ENCODE measurements at places on chromosomes 4 and X.

DNA sequence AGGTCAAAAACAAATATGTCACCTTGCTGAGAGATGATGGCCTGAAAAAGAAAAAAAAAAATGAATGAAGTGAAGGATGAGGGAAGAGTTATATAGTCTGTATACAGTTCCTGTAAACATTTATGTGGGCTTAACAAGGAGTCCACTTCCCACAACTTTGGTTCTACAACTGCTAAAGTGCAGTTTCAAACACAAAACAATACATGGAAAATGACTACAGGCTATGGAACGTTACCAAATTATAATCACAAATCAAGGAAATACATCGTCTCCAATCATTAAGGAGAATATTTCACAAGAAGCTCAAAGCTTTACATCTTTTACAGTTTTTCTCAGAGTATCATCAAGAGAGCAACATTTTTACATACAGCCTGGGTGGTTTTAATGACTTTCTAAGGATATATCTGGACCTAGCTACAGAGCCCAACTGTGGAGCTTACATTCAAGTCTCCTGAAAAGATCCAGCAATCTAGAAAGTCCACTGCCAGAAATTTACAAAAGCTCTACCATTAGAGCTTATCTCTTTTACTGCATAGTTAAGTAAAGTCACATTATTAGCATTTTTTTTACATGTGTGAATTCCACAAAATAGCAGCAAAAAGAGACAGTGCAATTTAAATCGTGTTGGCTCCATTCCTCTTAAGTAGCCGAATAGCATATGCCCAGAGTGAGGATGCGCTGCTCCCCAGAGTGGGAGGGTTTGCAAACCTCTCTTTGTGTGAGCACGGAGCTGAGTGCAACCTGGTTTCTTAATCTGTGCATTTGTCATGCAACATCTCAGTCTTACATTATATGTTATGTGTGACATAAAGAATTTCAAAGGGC, 128.3 kb downstream of the MANBA start:
- DNase-seq: no peak

DNA sequence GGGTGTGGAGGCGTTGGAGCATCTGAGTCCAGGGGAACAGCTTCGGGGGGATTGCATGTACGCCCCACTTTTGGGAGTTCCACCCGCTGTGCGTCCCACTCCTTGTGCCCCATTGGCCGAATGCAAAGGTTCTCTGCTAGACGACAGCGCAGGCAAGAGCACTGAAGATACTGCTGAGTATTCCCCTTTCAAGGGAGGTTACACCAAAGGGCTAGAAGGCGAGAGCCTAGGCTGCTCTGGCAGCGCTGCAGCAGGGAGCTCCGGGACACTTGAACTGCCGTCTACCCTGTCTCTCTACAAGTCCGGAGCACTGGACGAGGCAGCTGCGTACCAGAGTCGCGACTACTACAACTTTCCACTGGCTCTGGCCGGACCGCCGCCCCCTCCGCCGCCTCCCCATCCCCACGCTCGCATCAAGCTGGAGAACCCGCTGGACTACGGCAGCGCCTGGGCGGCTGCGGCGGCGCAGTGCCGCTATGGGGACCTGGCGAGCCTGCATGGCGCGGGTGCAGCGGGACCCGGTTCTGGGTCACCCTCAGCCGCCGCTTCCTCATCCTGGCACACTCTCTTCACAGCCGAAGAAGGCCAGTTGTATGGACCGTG, 2.2 kb downstream of the AR start:
- DNase-seq: no peak

DNA sequence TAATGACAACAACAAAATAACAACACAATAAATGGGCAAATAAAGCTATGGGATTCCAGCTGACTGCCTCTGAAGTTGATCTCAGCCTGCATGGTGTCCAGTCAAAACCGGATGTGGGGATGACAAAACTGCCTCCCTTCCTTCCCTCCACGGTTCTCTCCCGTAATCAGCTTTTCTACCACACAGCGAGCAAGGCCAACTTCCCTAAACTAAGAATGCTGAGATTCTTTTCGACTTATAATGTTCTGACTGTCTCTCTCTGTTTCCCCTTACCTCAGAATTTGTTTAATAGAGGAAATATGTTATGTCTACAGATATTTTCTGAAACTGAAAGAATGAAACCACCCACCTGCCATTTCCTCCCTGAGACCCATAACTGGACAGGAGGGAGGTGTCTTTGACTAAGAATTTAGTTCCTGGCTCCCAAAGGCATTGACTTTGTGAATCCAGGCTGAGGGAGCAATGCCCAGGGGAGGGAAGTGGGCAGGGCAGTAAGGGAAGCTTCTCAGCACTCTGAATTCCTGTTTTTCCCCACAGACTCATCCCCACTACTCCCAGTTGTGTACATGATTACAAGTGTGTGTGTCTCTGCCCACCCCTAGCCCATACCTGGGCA, 1.0 kb upstream of the TLR1 start:
- peak; percentile 26 for DNase-seq

- no peak for DNase-seq
Measured at GRCh38 chr4:56871371-56871866, 36.3 kb upstream of the REST start.

- DNase-seq: no peak
Measured at GRCh38 chr4:121484633-121485032, 103.8 kb upstream of the QRFPR start.

- DNase-seq: no peak
Measured at GRCh38 chr4:173699841-173700475, 169.9 kb upstream of the HAND2 start.

DNA sequence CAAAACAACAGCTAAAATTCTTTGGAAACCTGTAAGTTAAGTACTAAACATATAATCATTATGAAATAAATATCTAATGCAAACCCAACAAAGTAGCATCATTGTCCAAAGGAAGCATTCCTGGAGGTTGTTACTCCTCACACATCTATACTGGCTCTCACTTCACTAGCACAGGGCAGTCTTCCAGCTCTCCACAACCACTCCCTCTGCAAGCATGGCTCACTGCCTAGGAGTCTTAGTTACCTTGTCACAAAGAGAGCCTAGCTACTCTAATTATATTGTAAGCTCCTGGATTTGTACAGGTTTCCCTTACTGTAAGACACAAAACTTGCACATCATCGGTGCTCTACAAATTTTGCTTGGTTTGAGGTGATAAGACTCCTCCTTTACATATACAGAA, 76.1 kb downstream of the AMMECR1 start:
- DNase-seq: peak; percentile 2

GRCh38 chr4:134018846-134019245, 182.7 kb downstream of the PABPC4L start:
- no peak for DNase-seq

GRCh38 chr4:86106475-86106874, 253.4 kb downstream of the MAPK10 start:
- no peak for DNase-seq

DNA sequence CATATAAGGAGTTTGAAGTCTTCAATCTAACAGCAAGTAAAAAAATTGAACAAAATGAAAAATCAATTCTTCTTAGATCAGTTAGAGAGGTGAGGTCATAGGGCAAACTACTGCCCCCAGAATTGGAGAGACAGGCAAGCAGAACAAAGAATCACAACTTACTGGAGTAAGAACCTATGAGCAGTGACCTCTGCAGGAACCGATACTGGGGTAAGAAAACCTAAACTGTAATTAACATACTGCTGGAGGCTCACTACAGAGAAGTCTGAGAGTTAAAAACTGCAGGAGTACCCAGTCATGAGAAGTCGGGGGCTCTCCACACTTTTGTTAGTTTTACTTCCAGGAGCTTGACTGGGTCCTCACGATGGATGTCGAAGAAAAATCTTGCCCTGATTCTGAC, 16.0 kb downstream of the CLDN22 start:
- no peak for DNase-seq

- no peak for DNase-seq
Measured at GRCh38 chr4:12519426-12519825, 964.7 kb downstream of the RAB28 start.

DNA sequence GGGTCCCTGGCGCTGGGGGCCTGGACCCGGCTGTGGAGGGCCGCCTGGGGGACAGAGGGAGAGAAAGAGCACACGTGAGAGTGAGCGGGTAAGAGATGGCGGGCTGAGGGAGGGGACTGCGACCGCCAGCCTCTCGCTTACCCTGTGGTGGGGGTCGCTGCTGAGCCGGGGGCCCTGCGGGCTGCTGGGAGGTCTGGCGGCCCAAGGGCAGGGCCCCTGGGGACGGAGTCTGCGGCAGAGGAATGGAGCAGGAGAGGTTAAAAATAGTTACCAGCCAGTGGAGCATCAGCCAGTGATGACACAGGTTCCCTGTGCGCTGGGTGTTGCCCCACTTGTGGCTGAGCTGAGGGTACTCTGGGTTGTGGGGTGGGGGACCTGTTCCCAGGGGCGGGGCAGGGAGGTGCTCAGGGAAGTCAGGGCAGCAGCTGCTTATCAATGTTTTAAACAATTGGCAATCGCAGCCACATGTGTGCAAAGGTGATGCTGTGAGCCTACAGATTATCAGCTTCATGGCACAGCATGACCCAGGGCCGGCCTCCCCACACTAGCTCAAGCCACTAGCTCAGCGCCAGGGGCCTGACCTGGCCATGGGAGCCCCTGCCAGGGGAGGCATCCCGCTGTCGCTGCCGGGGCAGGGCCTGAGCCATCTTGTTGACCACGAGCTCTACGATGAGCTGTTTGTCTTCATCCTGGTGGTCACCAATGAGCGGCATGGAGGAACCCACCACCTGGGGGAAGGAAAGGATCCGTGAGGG, 7.5 kb upstream of the TIMP1 start:
- DNase-seq: no peak

- no peak for DNase-seq
Measured at GRCh38 chrX:49040376-49040955, 2.7 kb downstream of the TFE3 start.

DNA sequence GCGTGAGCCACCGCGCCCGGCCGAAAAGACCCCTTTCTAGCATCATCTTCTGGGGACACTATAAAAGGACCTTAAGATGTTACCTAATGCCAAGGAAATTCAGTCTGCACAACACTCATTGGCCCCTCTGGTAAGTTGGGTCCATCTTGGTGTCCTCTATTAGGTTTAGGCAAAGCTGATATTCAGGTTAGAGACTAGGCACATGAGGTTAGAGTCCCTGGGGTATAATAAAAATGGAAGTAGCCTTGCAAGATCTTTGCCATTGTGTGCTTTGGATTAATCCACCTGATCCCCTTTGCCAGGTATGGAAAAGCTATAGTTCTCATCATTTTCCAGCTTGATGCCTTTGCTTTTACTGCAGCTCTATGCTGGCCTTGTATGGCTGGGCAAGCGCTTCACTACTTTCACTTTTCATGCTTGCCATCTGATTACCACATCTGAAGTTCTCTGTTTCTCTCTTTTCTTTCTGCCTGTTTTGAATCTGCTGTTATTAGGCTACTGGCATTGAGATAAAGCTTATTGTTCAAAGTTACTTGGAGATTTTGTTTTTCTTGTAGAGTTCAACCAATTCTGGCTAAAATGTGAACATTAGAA, 5.4 kb upstream of the ADH4 start:
- DNase-seq: no peak

- DNase-seq: no peak
Measured at GRCh38 chr4:150896497-150896896, 118.6 kb downstream of the LRBA start.

- DNase-seq: no peak
Measured at GRCh38 chrX:135000516-135000915, 9.7 kb downstream of the SMIM10 start.

DNA sequence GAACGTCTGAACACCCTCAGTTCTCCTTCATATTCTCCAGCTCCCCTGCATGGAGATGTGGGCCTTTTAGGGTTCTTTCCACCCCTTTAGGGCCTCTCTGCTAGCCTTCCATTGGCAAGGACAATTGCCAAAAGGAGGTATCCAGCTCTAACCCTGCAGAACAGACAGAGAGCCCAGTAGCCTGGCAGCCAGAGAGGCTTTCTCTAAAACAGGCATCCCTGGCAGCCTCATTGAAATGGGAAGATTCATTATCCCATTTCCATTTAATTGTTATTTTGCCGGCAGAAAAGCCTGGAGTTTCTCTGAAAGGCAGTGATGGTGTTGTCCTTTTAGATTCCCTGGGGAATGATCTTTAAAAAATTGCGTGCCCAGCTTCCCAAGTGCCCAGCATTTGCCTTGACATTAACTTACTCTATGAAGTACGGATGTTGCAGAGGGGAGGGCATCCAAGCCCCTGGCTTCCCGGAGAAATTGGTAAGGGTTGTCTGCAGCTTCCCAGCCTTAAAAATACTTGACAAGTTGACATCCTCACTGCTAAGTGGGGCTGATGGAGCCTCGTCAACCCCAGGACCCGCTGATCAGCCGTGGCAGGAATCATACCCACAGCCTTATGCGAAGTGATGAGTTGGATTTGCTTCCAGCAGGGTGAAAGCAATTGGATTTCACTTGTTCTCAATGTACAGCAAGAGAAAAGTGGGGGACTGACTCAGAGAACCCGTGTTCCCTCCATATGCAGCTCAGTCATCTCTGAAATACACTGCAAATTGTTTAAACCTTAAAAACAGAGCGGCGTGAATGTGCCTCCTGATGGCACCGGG, 244.1 kb downstream of the CRLF2 start:
- no peak for DNase-seq

DNA sequence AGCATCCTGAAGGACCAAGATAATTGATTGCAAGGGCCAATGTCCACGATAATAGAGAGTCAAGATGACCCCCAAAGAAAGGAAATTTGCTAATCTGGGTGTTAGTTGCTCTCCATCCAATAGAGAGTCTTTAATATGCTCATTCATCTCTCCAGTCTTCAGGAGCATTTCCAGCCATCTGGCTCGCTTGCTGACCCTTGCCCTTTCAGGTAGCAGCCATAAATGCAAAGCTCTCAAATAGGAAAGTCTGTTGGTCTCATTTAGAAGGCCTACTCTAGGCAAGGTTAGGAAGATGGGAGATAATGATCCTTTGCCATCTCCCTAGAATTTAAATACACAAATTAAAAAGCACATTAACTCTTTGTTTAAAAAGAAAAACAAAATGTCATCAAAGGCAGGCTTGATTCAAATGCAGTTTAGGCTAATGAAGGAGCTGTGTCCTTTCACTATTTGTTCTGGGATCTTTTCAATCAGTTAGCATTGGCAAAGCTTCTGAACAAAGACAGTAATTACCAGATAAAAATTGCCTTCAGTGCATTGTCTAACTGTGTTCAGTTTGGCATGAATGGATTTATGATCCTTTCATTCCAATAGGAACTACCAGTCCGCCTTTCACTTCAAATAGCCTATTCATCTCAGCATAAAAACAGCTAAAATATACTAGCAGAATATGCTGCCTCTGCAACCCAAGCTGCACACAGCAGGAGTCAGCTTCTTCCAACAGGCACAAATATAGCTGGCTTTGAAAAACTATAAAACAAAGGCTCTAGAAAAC, 49.6 kb upstream of the ATXN3L start:
- no peak for DNase-seq

DNA sequence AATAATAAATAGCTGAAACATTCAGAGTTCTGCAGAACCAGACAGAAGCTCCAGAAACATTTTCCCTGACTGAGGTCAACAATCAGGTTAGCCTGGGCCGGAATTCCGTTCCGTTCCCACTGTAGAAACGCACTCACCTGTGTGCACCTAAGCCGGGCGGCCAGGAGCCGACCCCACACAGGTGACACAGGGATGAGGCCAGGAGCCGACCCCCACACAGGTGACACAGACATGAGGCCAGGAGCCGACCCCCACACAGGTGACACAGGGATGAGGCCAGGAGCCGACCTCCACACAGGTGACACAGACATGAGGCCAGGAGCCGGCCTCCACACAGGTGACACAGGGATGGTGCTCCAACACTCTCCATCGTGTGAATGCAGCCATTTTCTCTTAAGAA, 21.9 kb downstream of the FAT1 start:
- DNase-seq: no peak

All from frontal cortex (tissue), 4 donors.